MCF 10A (cell line): ENCODE measurements at places on chromosomes 6 and 20.

GRCh38 chr6:93139408-93140081, 279.8 kb downstream of the EPHA7 start:
- DNase-seq, result no peak
- no peak overlapping the region for H3K4me3 ChIP-seq
- peaks cover 34% of the 10 kb centered on the region for H3K27me3 ChIP-seq
- no peak overlapping the region for H3K27ac ChIP-seq
- no peaks in the 10 kb centered on the region for H3K36me3 ChIP-seq

GRCh38 chr20:34713194-34713943, 9.2 kb downstream of the TP53INP2 start:
- no peak overlapping the region for H3K4me3 ChIP-seq
- H3K27me3 ChIP-seq, result no peaks in the 10 kb centered on the region
- H3K27ac ChIP-seq, result peak overlapping the region; percentile 6
- DNase-seq, result peak; percentile 92

DNA sequence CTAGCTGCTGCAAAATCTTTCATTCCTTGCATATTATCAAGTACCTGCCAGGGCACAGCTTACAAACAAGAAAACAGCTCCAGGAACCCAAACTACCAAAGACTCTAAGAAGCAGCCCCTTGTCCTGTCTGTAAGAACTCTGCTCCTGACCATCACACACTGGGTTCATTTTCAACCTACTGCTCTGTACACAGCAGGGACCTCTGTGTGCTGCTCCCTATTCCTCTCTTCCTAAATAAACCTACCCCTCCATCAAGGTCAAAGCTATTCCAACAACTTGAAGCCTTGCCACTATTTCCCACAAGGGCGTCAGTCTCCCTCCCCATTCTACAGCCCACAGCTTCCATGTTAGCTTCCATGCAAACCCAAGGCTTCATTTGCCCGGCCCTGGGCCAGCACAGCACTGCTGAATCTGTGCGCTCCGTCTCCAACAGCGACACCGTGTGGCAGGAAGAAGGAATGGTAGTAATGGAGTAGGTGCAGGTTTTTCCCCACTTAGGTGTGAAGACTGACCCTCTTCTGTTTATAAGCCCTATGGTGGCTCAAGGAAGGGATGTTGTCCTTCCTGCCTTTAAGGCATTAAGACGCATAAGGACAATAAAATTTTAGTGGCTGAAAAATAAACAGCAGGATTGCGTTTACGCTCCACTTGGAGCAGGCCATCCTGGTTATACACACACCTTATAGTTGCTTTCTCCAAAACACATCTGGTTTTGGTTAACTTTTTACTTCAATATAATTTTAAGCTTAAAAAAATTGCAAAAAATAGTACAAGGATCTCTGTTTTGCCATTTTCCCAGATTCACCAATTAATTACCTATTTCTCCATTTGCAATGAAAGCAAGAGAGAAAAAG, 115.2 kb upstream of the NXT1 start:
- peaks cover 2% of the 10 kb centered on the region for H3K36me3 ChIP-seq
- H3K4me1 ChIP-seq, result peaks cover 16% of the 10 kb centered on the region
- no peaks in the 10 kb centered on the region for H3K27me3 ChIP-seq
- no peak overlapping the region for H3K4me3 ChIP-seq
- DNase-seq, result peak; percentile 71

DNA sequence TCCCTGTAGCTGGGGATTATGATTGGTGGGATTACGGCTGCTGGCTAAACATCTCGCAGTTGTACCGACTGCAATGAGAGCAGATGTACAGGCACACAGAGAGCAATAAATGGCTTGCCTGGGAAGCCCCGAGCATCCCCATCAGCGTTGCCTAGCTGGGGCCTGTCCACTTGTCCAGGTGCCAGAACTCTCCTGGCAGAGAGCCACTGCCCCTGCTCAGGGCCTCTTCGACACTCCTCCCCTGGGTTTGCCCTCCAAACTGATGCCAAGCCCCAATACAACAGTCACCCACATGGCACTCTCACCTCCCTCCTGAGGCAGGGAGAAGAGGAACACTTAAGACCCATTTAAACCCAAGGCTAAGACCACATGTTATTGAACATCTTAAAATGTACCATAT, 715.1 kb downstream of the PTPRT start:
- H3K4me1 ChIP-seq, result no peaks in the 10 kb centered on the region
- no peak overlapping the region for H3K4me3 ChIP-seq
- no peak for DNase-seq
- H3K36me3 ChIP-seq, result no peaks in the 10 kb centered on the region

GRCh38 chr20:35975576-35976373, 7.4 kb downstream of the CNBD2 start:
- H3K27ac ChIP-seq, result no peak overlapping the region
- H3K4me3 ChIP-seq, result no peak overlapping the region
- H3K36me3 ChIP-seq, result peaks cover 5% of the 10 kb centered on the region
- no peaks in the 10 kb centered on the region for H3K27me3 ChIP-seq
- peaks cover 6% of the 10 kb centered on the region for H3K4me1 ChIP-seq
